ENCODE measurements at places on chromosomes 7 and 10.

DNA sequence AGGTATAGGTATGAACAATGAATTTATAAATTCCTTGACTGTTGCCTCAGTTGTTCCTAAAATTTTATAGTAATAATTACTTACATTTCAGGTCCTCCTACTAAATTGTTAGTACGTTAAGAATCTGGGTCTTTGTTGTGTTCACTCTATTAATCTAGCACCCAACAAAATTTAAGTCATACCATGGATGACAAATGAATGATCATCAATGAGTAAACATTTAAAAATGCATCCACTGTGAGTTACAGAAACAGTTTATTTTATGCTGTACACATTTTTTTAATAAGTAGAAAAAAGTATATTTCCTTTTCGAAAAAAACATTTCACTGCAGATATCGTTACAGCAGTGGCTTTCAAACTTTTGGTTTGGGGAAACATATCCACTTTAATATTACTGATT is 265.2 kb downstream of the PCLO start:
- H3K4me3 ChIP-seq: no peak overlapping the region
- H3K4me1 ChIP-seq: no peaks in the 10 kb centered on the region
- no peaks in the 10 kb centered on the region for H3K27me3 ChIP-seq
- no peaks in the 10 kb centered on the region for H3K36me3 ChIP-seq
- no peak overlapping the region for H3K27ac ChIP-seq

DNA sequence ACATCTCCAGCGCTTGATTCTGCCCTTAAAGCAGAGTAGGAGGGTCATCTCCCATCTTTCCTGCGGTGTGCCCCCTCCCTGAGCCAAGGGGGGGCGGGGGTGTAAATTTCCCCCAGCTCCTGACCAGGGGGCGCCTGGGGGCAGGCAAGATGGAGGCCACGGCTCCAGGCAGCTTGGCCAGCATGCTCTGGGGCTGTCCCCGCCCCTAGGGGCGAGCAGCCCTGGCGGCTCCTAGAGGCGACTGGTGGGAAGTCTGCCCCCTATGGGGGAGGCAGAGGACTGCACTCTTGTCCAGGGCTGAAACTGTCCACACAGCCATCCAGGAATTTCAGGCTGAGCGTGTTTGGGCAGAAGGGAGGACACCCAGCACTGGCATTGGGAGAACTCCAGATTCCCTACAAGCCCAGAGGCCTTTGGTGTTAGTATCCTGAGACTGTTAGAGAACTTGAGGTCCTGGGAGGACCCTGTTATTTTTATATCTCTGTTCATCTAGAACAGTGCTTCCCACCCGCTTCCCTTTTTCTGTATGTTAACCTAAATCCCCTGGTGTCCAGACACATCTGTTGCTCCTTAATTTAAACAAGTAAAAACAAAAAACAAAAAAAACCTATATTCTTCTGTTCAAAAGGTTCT is 4.6 kb downstream of the STRA8 start:
- H3K4me3 ChIP-seq: no peak overlapping the region
- H3K4me1 ChIP-seq: no peaks in the 10 kb centered on the region
- no peaks in the 10 kb centered on the region for H3K36me3 ChIP-seq
- no peaks in the 10 kb centered on the region for H3K27me3 ChIP-seq
- no peak for DNase-seq

- no peaks in the 10 kb centered on the region for H3K36me3 ChIP-seq
- H3K4me1 ChIP-seq: no peaks in the 10 kb centered on the region
- no peak overlapping the region for H3K4me3 ChIP-seq
- no peak overlapping the region for H3K27ac ChIP-seq
- no peaks in the 10 kb centered on the region for H3K27me3 ChIP-seq
- DNase-seq: no peak
Observed at GRCh38 chr7:106959753-106960152, 84.8 kb upstream of the PRKAR2B start.

DNA sequence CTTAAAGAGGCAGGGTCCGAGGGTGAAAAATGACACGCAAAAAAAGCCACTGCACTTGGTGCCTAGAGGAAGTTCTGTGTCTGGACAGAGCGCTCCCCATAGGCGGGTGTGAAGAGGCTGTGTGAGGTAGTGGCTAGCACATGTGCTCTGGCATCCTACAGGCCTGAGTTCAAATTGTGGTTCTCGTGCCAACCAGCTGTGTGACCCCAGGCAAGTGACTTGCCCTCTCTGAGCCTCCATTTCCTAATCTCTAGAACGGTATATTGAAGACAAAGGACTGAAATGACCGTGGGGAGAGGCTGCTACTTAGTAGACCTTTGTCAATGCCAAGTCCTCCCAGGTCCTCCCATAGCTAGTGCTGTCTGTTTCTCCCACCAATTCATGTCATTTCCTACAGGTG is 79.1 kb upstream of the MYL10 start:
- H3K27ac ChIP-seq: no peak overlapping the region
- no peaks in the 10 kb centered on the region for H3K36me3 ChIP-seq
- no peaks in the 10 kb centered on the region for H3K4me1 ChIP-seq
- peaks cover 28% of the 10 kb centered on the region for H3K27me3 ChIP-seq
- no peak overlapping the region for H3K4me3 ChIP-seq

GRCh38 chr10:51619365-51619764 is 80.0 kb downstream of the CSTF2T start:
- no peaks in the 10 kb centered on the region for H3K36me3 ChIP-seq
- DNase-seq: no peak
- H3K4me1 ChIP-seq: no peaks in the 10 kb centered on the region
- no peaks in the 10 kb centered on the region for H3K27me3 ChIP-seq
- H3K4me3 ChIP-seq: no peak overlapping the region
- H3K27ac ChIP-seq: no peak overlapping the region

DNA sequence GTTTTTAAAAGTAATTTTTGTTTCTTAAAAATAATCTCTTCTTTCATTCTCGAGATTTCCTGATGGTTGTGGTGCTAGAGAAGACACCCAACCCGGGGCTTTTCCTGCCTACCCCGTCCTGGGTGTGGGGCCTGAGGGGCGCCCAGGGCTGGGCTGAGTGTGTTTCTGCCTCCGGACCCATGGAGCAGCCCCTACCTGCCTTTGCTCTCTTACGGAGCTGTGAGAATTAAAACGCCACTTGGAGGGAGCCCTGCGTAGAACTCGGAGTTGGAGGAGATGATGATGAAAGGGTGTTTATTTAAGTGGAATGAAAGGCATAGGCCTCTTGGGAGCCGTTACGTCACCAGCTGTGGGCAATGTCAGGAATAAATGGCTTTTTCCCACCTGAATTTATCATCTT is 261.8 kb upstream of the SHH start:
- DNase-seq: no peak
- no peak overlapping the region for H3K4me3 ChIP-seq
- H3K27me3 ChIP-seq: peaks cover 9% of the 10 kb centered on the region
- H3K4me1 ChIP-seq: no peaks in the 10 kb centered on the region

DNA sequence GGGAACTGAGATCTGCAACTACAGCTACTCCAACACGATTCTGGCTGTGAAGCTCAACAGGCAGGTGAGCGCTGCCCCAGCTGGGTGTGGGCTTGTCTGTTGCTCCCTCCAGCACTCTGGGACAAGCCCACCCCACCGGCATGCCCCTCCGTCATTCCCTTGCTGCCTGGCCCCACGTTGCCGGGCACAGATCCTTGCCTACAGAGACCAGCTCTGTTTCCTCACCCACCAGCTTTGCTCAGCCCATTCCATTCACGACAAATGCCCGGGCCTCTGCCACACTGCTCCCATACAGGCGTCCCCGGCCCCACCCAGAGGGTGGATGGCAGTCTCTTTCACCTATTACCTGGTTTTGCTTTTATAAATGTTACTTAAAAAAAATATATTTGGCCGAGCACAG is 24.6 kb downstream of the WIPI2 start:
- H3K36me3 ChIP-seq: peaks cover 4% of the 10 kb centered on the region
- DNase-seq: no peak
- H3K4me1 ChIP-seq: no peaks in the 10 kb centered on the region
- no peaks in the 10 kb centered on the region for H3K27me3 ChIP-seq

DNA sequence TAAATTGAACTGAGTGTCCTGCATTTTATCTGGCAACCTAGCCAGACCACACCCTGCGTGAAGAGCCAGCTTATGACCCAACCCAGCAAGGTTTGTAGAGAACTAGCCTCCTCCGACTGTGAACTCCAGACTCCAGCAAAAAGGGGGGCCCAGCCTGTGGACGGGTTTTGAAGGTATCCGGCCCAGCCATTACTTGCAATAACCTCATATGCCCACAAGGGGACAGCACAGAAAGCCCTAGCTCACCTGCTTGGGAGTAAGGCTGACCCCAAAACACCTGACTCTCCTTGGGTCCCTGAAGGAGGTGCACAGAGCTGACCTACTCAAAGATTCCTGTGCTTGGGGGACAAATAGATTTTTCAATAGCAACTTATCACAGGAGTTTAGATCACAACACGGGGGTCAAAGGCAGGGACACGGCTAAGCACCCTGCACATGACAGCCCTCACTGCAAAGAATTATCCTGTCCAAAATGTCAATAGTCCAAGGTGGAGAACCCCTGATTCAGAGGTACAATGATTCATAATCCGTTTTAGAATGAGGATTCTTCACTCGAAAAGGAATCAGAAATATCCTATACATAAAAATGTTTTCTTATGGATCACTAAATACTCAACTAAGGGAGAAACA is 4.6 kb downstream of the TRPV6 start:
- H3K4me3 ChIP-seq: no peak overlapping the region
- H3K27me3 ChIP-seq: no peaks in the 10 kb centered on the region
- no peaks in the 10 kb centered on the region for H3K4me1 ChIP-seq
- no peak overlapping the region for H3K27ac ChIP-seq

DNA sequence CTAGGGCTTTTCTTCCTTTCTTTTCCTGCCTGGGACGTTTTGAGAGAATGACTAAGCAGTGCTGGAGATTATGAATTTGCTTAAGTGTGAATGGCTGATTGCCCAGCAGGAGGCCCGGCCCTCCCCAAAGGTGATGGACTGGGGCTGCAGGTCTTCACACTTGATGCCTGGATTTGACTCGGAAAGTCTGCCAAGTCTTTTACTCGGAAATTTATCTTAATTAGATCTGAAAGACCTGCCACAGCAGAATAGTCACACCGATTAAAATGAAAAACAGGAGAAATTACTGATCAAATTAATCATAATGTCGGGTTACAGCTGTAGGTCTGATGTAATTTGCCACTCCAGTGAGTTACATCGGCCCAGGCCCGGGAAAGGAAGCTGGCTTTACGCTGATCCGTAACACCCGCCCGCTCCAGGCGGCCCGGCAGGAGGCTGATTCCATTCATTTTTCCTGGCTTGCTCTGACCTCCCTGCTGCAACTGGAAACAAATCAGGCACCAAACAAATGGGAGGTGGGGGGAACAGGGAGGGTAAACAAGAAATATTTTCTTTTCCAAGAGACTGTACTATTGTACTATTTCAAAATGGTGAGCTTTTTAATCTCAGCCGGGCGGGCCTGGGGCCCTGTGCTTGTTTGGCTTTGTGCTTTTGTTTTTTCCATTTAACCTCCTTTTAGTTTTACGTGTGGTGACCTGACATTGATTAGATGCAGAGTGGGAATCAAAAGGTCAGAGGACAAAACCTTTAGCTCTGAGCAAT is 212.4 kb upstream of the YAE1 start:
- H3K27ac ChIP-seq: no peak overlapping the region
- no peaks in the 10 kb centered on the region for H3K36me3 ChIP-seq
- no peaks in the 10 kb centered on the region for H3K4me1 ChIP-seq
- no peaks in the 10 kb centered on the region for H3K27me3 ChIP-seq
- no peak for DNase-seq

- no peaks in the 10 kb centered on the region for H3K4me1 ChIP-seq
- H3K4me3 ChIP-seq: no peak overlapping the region
- no peak overlapping the region for H3K27ac ChIP-seq
- no peaks in the 10 kb centered on the region for H3K36me3 ChIP-seq
- DNase-seq: no peak
Observed at GRCh38 chr7:74343281-74344131, 54.3 kb downstream of the CLIP2 start.

GRCh38 chr7:132450696-132451095 is 125.6 kb downstream of the PLXNA4 start:
- DNase-seq: no peak
- H3K27me3 ChIP-seq: no peaks in the 10 kb centered on the region
- H3K36me3 ChIP-seq: no peaks in the 10 kb centered on the region
- H3K4me3 ChIP-seq: no peak overlapping the region
- H3K27ac ChIP-seq: no peak overlapping the region
- H3K4me1 ChIP-seq: no peaks in the 10 kb centered on the region

- H3K36me3 ChIP-seq: no peaks in the 10 kb centered on the region
- H3K27me3 ChIP-seq: no peaks in the 10 kb centered on the region
- H3K27ac ChIP-seq: no peak overlapping the region
- H3K4me1 ChIP-seq: no peaks in the 10 kb centered on the region
Observed at GRCh38 chr10:131786756-131787605, 113.8 kb upstream of the PPP2R2D start.

DNA sequence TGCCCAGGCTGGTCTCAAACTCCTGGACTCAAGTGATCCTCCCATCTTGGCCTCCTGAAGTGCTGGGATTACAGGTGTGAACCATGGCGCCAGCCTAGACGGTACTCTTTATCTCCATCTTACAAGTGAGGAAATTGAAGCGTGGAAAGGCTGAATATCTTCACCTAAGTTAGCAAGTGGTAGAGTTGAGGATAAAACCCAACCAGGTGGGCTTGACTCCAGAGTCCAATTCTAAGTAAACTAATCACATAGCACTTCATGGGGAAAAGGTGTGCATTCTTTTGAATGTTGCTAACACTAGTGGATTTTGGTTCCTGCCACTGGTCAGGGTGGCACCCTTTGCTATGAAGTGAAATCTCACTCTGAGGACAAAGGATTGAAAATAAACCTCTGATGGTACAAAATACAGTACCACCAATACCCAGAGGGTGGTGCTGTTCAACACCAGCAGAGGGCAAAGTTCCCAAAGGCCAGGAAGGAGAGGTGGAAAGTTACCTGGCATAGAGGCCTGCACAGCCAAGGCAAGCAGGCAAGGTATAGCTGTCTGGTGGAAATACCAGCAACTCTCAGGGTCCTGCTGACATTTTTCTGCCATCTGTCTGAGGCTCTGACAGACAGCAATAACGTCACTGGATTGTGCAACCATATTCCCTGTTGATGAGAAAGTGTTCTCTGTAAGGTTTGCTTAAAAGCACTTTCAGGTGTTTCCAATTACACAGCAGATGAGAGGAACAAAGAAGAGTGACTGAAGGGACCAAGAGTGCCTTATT is 17.6 kb downstream of the ZDHHC16 start:
- H3K4me1 ChIP-seq: no peaks in the 10 kb centered on the region
- H3K36me3 ChIP-seq: peaks cover 11% of the 10 kb centered on the region
- no peak overlapping the region for H3K4me3 ChIP-seq
- H3K27ac ChIP-seq: peak overlapping the region; percentile 65
- H3K27me3 ChIP-seq: no peaks in the 10 kb centered on the region
- DNase-seq: no peak
